Mucosa of descending colon (tissue), 3 donors: ENCODE measurements at places on chromosomes 1 and 21.

DNA sequence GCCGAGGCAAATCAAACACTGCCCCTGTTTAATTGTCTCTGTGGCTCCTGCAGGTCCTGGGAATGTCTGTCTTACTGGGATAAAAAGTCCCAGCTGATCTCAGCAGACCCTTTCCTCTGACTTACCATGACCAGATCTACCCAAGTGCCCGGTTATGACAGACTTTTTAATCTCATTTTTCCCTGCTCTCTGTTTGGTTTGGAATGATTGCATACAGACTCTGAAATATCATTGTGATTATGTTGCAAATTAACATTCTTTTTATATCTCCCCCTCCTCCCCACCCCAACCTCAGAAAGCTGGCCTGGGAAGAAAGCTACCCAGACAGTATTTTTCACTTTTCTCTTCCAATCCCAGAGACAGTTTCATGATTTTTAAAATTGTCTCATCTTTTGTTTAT lies 16.3 kb downstream of the RAB7B start:
- DNase-seq, result no peak

DNA sequence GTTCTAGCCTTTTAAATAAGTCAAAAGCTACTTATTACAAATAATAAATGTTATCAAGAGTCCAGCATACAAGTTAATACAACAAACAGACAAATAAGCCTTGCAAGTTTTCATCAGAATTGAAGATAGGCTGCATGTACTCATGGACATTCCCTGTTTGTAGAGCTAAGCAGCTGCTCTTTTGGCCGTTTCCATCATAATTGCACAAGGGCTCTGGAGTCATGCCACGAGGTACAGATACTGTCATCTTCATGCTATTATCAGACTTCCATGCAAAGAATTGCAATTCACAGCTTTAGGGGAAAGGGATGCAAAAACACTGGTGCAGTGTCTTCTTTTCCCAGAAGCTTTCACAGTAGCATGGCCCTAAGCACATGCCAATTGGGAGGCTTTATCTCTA lies 52.8 kb upstream of the TBX15 start:
- DNase-seq, result peak; percentile 13

- no peak for DNase-seq
These were observed 305.7 kb downstream of the MATN1 start for GRCh38 chr1:30417701-30418046.

GRCh38 chr1:3074297-3074741 lies 5.3 kb downstream of the PRDM16 start:
- DNase-seq, result no peak

GRCh38 chr1:55402671-55403464 lies 187.7 kb upstream of the USP24 start:
- DNase-seq, result no peak

DNA sequence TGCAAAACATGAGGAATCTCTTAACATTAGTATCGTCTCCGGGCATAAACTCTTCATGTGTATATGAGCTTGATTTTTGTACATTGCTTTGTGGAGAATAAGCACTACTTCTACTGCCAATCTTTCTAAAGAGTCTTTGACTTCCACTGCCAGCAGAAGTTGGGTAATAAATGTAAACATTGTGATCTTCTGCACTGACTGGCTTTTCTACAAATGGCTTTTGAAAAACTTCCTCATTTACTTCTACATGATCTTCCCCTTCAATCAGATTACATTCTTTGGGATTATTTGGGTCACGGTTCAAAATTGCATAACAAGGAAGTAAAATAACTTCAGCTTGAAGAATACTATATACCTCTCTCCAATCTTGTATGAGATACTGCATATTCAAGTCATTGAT lies 30.4 kb upstream of the SLC44A5 start:
- no peak for DNase-seq

DNA sequence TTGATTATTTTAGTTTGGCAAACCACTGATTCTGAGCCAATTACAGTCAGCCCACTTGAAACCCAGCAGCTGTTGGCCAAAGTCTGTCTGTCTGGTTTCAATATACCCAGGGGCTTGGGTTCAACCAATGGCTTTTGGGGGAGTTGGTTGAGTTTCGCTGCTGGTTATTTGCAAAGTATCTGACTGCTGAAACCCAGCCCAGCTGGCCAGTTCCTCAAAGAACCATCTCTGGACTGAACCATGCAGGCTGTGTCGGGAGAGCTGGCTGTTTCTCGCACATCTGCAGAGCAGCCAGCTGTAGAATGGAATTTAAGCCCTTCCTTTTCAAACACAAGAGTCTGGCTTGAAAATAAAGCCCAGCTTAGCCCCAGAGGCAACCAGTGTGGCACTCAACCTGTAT lies 66.0 kb upstream of the PAX7 start:
- no peak for DNase-seq

- peak; percentile 61 for DNase-seq
These were observed 10.7 kb upstream of the COL16A1 start for GRCh38 chr1:31714442-31715086.

- DNase-seq, result no peak
These were observed 96.6 kb downstream of the RAVER2 start for GRCh38 chr1:64841330-64842065.

DNA sequence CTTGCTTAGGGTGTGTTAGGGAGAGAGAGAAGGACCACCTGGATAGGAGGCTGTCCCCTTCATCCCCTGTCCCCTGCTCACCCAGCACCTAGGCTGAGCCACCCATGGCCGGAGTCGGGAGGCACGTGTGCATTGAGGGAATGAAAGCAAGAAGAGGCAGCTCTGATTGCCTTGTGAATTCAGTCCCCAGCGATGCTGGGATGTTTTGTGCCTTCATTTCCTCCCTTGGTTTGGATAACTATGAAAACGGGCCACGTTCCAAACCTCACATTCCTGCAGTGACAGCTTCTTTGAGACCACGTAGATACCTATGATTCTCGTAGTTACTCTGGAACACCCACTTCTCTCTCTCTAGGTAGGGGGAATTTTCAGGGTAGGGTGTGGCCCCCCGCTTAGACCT lies 67.1 kb downstream of the MAN1C1 start:
- no peak for DNase-seq

DNA sequence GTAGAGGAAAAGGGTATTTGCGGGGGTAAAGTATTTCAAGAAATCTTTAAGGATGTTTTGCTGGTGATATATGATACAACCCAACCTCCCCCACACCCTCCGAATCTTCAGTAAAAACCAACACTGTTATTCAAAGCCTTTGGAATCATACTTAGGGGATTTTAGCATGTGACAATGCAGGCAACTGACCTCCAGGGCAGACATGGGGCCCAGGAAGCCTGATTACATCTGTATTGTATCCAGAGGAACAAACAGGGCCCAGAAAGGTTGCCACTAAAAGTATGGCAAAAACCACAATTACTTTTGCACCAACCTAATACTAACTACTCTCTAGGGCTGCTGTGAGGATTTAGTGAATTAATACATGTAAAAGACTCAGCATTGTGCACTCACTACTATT lies 43.9 kb upstream of the CNN3 start:
- DNase-seq, result no peak

DNA sequence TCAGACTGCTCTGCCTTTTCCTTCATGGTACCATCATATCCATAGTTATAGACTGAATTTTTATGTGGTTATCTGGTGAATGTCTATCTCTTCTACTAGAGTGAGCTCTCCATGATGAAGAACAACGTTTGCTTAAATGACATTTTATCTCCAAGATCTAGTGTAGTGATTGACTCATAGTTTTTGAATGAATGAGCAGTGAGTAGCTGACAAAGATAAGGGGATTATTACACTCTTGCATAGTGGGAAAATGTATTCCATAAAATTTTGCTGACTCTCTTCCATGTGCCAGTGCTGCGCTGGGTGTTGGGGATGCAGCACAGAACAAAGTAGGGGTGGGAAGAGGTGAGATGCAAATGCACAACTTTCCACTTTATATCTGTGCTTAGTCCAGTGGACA lies 147.7 kb downstream of the TGFB2 start:
- DNase-seq, result no peak

DNA sequence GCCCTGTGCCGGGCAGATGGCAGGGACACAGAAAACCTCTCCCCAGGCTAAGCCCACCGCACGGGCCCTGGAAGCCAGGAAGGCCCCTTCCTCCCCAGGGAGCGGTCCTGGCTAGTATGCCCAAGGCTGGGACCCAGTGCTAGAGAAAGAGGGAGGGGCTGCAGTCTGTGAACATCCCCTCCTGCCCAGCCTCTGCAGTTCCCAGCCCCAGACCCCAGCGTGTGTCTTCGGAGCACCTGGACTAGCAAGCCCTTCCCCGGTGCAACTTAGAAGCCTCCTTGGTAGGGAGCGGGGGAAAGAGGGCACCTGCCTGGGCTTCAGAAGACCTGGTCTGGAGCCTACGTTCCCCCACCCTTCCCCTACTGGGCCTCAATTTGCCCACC lies 2.1 kb downstream of the PLEKHG5 start:
- DNase-seq, result peak; percentile 49

- DNase-seq, result no peak
These were observed 379.9 kb downstream of the PTBP2 start for GRCh38 chr1:97101509-97101908.

DNA sequence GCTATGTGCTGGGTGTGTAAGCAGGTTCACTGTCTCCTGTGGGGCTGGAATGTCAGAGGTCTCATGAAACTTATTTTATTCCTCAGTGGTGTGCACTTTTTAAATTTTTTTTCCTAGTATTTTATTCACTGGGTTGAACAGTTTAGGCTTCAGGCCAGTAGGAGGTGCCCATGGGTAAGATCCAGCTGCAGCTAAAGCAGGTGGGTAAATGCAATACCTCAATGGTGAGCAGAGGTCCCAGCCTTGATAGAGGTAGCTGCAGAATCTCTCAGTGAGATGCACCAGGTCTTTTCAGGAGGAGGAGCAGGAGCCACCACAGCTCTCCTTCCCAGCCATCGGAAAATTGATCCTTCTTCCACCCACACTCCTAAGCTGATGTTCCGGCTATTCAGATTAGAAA lies 12.6 kb upstream of the OR6N2 start:
- no peak for DNase-seq

- DNase-seq, result no peak
These were observed 3.2 kb downstream of the TMCC2 start for GRCh38 chr1:205230982-205231381.

DNA sequence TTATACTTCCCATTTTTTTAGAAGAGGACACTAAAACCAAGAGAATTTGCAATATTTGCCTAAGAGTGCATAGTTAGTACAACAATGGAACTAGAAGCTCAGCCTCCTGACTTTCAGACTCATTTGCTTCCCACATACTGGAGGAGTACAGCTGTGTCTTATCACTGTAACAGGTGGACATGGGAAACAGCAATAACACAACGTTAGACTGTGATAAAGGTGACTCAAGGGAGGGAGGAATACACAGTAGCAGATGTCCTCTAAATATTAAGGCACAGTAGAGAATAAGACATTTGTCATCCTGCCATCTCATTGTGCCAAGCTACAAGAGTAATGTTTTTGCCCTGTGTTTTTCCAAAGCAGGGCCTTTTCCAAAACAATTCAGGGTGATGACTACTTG lies 55.4 kb upstream of the JAK1 start:
- DNase-seq, result no peak

DNA sequence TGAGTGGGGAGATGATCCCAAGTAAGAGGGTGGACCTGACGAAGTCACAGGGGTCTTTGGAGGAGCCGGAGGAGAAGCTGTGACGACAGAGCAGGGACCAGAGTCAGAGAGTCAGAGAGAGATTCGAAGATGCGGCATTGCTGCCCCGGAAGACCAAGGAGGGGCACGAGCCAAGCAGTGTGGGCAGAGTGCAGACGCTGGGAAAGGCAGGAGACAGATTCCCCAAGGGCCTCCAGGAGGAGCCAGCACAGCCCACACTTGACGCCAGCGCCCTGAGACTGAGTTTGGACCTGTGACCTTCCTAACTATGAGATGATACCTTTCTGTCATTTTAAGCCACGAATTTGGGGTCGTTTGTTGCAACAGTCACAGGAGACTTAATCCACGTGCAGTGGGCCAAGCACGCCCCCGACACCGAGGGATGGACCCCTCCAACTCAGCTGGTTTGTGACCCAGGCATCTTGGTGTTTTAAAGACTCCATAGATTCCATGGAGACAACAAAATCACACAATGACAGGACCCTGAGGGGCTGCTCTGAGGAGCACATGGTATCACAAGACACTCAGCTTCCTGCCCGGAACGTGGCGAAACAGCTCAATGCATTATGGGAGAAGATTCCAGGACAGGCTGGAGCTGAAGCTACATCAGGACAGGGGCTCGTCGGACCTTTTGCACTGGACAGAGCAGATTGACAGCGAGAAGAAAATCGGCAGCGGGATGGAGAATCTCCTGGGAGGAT lies 11.0 kb upstream of the TFF1 start:
- no peak for DNase-seq

DNA sequence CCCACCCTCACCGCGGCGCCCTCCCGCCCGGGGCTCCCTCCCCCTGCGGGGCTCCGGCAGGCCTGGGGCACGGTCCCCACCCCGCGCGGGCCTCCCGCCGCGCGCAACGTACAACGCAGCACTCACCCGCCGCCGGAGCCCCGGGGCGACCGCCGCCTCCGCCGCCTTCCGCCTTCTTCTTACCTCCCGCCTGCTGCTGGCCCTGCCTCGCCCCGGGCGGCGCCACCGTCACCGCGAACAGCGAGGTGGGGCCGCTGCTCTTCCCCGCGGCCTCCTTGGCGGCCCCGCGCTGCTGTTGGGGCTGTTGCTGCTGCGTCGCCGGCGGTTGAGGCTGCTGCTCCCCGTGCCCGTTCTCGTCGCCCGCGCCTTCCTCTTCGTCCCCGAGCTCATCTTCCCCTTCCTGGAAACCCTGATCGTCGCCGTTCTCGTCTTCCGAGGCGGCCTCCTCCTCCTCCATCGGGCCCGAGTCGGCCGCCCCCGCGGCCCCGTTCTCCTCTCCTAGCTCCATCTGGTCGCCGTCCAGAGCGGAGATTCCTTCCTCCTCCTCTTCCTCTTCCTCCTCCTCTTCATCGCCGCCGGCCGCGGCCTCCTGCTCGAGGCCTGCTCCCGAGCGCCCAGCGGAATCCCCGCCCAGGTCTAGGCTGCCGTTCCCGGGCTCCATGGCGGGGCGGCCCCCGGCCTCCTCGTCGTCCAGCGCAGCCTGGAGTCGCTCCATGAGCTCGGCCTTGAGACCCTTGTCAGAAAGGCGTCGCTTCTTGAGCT lies 671 bp downstream of the HNRNPU start:
- peak; percentile 71 for DNase-seq

DNA sequence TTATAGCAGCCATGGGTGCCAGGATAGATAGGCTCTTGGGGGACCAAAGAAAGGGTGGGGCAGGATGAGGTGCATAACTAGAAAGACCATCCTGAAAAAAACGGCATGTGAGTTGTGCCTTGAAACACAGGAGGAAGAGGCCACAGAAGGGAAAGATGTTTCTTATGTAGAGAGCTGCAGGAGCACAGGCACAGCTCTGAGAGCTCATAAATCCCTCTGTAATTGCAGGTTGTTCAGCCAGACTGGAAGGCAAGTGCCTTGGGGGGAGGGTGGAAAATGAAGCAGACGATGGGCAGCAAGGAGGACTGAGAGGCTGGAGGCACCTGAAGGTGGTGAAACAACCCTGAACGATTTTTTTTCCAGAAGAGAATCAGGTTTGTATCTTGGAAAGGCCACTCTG lies 170.7 kb downstream of the NR5A2 start:
- DNase-seq, result no peak
